ENCODE measurements at places on chromosomes 7 and 10.

GRCh38 chr7:75596727-75597614 is 104.9 kb downstream of the SPDYE5 start:
- no peak for DNase-seq

GRCh38 chr10:131402771-131403650 is 91.5 kb upstream of the TCERG1L start:
- DNase-seq = no peak

DNA sequence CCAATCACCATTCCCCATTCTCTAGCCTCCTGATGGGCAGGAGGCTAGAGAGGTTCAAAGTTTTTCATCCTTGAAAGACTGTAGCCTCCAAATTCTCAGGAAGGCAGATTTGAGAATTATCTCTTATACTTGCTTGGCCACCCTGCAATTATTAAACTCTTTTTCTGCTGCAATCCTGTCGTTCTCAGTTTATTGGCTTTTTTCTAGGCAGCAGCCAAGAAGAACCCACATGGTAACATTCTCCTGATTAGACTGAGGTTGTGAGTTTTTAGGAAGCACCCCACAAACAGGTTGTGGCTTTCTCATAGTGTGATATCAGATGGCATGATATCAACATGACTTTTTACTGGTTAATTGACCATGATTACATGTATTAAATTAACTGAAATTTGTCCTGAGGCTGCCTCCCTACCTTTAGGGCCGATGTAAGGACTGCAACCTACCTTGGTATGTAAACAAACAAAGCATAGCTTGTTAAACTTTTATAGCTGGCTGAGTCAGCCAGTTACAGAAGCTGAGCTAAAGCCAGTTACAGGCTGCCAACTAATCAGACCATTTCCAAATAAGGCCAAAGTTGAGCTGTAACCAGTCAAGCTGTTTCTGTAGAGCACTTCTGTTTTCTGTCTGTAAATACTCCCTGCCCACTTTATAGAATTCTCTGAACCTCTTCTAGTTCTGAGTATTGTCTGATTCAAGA is 3.2 kb upstream of the ZNF248 start:
- no peak for DNase-seq

- DNase-seq = no peak
These were observed 298.2 kb downstream of the FRMD4A start for GRCh38 chr10:14032406-14032998.

DNA sequence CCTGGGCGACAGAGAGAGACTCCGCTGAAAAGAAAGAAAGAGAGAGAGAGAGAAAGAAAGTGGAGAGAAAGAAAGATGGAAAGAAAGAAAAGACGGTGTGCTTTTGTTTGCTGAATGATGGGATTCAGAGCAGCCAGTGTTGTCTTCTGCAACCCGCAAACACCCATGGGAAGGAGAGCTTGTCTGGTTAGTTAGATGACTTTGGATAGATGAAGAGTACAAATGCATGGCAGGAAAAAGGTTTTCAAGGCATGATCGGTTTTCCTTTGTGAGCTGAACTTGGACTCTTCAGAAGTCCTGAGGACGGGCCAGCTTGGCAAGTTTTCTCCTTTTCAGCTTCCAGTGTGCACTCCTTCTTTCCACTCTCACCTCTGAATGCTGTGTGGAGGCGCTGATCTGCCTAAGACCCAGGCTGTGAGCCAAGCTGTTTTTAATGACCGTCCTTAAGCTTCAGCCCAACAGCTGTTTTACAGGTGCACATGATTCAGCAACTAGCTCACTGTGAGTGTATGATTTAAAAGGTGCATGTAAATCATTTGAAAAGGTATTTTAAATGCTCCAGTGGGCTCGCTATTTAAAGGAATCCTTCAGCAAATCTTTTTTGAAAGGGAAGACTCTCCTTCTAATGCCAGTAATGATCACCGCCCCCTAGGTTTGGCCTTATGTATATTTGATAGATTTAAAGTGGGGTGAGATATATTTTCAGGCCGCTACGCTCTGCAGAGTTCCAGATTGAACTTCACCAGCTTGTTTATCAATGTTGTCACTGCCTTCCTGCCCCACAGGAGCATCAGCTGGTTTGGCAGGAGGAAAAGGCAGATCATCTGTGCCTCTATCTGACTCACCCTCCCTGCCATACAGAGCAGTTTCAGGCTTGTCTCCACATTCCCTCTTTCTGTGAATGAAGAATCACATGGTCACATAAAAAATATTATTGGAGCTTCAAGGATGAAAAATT is 115.0 kb downstream of the PLXDC2 start:
- DNase-seq = no peak

DNA sequence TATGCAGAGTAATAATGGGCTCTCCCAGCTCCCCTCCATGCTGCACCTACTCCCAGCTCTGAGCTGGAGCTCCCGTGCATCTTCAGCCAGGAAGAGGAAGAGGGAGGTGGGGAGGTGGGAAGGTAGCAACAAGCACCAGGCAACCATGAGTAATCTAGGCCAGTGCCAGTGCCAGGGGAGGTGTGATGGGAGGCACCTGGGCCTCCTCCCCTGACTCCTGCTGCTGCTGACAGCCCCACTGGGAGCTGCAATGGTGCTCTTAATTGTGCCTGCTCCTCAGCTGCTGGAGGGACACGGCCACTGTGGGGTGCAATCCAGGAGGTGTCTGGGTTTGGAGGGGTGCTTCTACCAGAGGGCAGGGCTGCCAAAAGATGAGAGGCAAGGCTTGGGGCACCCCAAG is 243.0 kb downstream of the PLXNA4 start:
- DNase-seq = no peak

DNA sequence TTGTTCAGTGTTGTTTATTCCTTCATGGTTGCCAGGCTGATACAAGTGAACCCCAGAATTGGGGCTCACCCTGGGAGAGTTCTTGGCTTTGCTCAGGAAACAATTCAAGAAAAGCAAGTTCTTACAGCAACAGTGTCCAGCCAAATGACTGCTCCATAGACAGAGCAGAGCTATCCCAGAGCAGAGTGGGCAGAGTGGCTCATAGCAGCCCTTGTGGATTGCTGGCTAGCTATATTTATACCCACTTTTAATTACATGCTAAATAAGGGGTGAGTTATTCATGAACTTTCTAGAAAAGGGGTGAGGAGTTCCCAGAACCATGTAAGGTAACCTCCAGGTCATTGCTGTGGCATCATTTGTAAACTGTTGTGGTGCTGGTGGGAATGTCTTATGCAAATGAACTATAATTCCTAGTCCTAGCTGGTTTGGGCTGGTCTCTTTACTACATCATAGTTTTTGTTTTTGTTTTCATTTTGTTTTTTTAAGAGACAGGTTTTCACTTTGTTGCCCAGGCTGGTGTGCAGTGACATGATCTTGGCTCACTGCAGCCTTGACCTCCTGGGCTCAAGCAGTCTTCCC is 59.9 kb upstream of the HBP1 start:
- no peak for DNase-seq

DNA sequence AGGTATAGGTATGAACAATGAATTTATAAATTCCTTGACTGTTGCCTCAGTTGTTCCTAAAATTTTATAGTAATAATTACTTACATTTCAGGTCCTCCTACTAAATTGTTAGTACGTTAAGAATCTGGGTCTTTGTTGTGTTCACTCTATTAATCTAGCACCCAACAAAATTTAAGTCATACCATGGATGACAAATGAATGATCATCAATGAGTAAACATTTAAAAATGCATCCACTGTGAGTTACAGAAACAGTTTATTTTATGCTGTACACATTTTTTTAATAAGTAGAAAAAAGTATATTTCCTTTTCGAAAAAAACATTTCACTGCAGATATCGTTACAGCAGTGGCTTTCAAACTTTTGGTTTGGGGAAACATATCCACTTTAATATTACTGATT is 265.2 kb downstream of the PCLO start:
- no peak for DNase-seq

DNA sequence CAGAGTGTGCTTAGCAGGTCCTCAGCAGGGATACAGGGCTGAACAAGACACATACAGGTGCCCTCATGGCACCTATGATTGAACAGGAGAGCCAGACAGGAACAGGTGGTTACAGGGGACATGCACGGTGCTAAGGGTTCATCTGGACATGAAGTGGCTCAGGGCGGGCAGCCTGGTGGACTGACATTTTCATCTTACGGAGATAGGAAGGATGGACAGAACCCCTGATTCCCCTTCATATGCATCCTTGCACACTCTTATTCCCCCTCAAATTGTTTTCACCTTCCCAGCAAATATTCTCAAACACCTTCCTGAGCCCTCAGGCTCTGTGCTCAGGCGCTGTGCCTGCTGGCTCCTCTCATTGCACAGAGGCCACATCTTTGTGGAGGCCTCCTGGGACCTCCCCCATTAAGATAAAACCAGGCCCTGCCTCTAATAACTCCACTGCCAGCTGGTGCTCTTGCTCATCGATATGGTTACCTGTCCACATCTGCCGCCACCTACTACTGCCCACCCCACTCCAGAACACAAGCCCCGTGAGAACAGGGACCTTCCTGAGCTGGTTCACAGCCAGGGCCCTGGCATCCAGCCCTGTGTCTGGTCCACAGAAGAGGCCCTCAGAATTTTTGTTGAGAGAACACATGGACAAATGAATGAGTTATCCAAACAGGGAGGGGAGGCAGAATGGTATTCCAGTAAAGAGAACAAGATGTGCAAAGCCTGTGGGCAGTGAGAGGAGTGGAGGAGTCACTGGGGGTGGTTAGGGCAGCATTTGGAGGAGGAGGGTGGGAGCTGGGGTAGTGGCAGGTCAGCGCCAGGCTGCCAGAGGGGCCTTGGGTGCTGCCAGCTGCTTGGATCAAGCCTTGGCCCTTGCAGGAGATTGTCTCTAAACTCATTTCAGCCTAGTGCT is 68.9 kb upstream of the AQP1 start:
- DNase-seq = no peak

GRCh38 chr10:131260452-131261211 is 50.9 kb downstream of the TCERG1L start:
- no peak for DNase-seq

- no peak for DNase-seq
These were observed 556.5 kb upstream of the LRRN3 start for GRCh38 chr7:110534241-110534931.

DNA sequence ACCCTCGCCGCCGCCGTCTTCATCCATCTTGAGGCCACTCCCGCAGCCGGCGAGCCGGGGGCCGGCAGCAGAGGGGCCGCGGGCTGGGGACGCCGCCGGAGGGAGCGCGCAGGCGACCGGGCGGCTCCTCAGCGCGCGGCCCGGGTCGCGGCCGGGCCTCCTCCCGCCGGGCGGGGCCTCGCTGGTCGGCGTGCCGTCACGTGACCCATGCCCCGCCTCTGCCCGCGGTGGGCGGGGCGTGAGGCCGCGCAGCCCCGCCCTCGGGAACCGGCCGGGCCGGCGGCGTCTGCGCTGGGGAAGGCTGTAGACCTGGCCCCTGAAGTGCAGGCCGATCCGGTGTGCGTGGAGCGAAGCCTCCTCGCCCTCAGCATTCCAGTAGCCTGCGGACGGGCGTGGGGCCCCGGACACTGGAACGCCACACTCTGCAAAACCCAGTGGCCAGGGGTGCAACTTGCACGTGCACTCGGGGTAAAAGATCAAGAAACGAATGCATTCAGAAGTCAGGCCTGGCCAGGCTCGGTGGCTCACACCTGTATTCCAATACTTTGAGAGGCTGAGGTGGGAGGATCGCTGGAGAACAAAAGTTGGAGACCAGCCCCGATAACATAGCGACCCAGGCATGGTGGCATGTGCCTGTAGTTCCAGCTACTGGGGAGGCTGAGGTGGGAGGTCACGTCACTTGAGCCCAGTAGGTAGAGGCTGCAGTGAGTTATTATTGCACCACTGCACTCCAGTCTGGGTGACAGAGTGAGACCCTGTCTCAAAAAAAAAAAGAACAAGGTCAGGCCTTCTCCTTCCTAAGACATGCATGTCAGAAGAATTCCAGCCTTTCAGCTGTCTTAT is at the start of gene CYTH3:
TSS of gene CYTH3 (minus strand) at position 144 of the 843 bp plus-strand sequence. CDS start at position 27, 117 bp downstream.
- DNase-seq = peak; percentile 68

GRCh38 chr7:74311305-74311744 is 22.1 kb downstream of the CLIP2 start:
- DNase-seq = no peak

DNA sequence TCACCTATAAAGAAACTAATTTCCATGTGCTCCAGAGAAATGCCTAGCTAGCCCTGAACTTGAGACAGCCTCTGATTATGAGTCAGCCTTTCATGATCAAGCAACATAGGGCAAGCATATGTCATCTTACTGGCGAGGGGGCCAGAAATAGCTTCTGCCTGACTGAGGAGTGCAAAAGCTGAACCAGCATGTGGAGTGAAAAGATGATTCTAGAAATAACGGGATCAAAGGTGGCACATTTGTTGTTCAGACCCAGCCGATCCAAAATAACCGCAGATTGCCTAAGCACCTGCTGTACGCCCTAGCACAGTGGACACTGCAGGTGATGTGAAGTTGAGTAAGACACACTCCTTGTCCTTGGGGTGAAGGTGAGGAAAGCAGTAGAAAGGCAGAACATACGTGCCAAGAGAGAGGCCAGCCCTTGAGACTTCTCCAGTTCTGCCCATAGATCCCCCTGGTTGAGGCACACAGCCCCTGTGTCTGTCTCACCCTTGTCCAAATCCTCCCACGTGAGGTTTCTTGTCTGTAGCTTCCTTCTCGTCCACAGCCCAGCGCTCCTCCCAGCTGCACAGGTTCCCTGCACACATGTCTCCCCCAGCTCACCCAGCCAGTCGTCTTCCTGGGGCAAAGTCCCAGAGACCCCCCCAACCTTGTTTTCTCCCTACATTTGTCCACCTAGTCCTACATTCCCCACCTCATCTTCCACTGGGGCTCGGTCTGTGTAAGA is 2.8 kb upstream of the BCL7B start:
- DNase-seq = no peak

- DNase-seq = peak; percentile 56
These were observed 57.6 kb downstream of the SNX10 start for GRCh38 chr7:26349005-26349915.

DNA sequence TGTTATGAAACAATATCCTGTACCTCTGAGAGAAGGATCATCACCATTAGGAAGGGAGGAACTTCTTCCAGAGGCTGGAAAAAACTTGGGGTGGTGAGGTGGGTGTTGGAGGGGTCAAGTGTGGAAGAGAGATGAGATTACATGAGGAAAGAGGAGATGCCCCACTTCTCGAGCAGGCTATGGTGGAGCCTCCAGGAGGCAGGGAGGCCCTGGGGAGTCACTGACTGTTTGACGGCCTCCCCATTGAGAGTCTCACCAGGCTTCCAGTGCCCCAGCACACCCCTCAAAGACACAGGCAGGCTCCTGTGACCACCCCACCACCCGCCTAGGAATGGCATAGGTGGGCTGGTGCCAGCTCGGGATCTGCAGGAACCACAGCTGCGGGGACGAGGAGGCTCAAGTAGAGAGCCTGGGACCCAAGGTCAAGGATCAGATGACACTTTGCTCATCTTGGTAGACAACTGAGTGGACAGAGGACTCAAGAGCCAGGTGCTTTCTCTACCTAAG is 185.3 kb upstream of the GDF10 start:
- no peak for DNase-seq

DNA sequence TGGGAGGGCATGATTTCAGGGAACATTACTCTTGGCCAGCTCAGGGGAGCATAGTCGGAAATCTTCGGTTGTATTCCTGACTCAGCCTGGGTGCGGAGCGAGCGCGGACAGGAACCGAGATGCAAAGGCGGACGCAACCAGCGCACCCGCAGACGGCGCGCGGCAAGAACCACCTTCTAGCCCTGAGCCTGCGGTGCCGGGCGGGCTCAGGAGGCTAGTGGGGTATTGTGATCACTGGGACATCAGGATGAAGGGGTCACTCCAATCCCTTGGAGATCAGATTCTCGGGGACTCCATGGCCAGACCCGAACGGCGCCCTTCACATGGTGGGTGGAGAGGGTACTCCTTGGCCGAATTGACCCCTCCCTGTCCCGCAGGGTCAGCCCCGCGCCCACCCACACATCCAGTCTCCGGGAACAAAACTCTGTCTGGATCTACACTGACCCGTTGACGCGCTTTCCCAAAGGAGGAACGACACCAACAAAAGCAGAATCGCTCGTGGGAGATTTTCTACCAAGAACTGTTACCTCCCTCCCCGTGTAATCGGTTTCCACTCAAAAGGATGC is 730.5 kb downstream of the ZWINT start:
- no peak for DNase-seq
